Activated naive CD4-positive, alpha-beta T cell (primary cell): ENCODE measurements at places on chromosomes 16 and 17.

DNA sequence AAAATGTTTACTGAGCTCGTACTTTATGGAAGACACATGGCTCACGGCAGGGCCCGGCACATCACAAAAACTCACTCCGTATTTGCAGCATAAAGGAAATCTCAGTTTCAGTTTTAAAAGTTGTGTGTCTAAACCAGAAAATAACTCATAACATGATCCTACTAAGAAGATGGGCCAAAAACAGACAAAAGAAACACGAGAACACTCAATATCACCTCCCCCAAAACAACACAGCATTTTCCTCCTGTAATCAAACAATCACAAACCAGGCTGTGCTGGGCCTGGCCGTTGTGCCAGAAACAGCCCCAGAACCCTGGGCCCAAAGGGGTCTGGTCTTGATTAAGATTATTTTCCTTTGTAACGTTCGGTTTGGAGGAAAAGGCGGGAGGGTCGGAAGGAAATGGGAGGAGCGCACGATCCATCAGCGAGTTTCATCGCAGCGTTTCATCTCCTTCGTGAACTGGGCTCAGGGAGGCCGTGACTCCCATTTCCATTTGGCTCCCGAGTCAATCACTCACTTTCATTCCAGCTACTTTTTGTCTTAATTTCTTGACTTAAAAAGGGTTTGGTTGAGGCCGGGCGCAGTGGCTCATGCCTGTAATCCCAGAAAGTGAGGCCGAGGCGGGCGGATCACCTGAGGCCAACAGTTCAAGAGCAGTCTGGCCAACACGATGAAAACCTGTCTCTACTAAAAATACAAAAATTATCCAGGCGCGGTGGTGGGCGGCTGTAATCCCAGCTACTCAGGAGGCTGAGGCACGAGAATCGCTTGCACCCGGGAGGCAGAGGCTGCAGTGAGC lies 61.4 kb downstream of the NXN start:
- no peak for DNase-seq

GRCh38 chr16:3012246-3012645 lies 477 bp upstream of the CLDN9 start:
- no peak for DNase-seq

GRCh38 chr17:42345396-42346073 lies 42.7 kb downstream of the STAT3 start:
- no peak for DNase-seq

GRCh38 chr16:60414613-60415012 lies 1621.6 kb downstream of the CDH8 start:
- no peak for DNase-seq

- no peak for DNase-seq
Measured at GRCh38 chr17:82281502-82282238, 8.2 kb upstream of the CSNK1D start.

DNA sequence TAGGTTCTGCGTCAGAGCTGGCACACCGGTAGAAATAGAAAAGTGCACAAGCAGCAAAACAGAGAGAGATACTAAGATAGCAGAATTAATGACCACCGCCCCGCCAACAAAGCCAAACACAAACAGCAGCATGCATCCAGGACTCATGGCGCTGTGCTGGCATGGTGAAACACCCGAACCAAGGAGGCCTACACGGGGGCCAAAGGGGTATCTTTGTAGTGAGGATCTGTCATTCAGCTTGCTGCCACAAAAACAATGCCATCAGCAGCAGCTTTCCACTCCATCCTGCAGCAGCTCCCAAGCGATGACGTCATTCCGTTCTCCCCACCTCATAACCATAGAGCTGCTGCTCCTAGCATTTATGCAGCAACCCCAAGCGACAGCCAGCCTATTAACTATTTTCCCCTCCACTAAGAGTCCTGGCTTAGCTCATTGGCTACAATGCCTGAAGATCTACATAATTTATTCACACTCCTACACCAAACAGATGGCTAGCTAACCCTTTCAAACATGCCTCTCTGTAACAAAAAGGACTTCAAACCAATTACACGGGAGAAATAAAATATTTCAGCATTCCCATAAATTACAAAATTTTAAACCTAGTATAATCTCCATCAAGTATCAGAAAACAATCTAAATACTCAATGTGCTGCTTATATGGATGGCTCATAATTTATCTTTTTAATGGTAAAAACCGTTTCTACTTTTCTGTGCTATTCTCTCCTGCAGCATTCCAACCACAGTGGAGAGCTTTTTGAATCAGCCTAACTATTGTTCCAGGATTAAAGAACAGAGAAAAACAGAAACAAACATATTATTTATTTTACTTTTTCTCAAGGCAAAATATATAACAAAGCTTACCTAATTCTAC lies 73.9 kb downstream of the SPAG9 start:
- no peak for DNase-seq

GRCh38 chr16:89289428-89290395 lies 72.2 kb downstream of the ZNF778 start:
- DNase-seq, result peak; percentile 40

DNA sequence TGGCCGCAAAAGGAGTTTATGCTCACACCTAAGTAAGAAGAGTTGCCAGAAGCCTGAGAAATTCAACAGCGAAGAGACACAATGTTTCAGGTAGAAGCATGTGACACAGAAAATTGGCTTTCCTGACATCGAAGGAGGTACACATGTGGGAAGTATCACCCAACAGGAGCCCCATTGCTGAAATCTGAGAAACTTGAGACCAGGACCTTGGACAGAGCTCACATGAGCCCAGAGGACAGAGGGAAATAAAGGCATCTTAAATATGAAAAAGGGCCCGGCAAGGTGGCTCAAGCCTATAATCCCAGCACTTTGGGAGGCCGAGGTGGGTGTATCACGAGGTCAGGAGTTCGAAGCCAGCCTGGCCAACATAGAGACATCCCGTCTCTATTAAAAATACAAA lies 304.1 kb upstream of the C16orf82 start:
- DNase-seq, result no peak

DNA sequence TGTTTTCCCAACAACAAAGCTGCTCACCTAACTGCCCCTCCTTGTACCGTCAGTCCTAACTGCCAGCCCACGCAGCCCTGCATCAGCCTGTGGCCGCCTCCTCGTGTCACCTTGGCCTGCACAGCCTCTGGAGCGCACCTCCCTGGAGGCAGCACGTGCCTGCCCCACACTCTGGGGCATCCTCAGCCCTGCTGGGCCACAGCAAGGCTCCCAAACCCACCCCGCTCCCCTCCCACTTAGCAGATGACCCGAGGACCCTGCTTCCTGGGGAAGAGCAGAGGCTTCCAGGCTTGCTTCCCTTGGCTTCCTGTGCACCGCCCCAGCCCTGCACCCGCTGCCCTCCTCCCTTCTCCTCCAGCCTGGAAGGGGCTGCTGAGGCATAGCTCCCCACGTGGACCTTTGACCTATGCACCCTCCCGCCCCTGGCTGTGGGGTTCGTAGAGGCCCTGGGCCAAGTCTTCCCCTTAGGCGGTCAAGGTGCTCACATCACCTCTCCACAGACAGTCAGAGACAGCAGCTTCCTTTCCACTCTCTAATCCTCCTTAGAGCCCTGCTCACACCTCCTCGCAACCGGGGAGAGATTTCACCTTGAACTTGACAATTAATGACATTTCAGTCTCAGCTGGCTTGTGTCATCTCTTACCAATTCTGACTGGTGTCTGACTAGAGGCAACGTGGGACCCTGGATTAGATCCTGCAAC lies 115.0 kb downstream of the MGAT5B start:
- no peak for DNase-seq

DNA sequence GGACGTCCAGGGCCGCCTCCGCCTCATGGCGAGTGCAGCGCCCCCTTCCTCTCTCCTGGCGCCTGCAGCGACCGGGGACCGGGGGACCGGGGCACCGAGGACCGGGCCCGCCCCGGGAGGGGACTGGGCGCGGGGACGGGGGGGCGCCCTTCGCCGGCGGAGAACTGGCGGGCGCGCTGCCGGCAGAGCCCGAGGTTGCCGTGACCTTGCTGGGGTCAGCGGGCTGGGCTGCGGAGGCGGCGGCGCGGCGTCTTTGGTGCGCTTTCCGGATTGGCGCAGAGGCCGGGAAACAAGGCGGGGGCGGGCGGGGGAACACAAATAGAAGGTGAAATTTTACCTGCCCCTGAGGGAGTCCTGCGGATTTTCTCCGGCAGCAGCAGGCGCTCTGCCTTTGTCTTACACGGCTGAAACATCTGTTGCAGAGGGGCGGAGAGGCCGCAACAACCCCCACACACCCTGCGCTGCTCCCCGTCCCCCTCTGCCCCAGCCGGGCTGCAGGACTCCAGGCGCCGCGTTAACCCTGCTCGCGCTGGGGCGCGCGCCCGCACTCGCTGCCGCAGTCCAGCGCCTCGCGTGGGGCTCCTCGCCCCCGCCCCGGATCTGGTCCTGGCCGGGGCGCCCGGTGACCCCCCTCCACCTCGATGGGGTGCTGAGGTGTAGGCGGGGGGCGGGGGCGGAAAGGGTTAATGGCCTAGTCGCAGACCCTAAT lies 53.5 kb downstream of the SREBF1 start:
- peak; percentile 49 for DNase-seq

- DNase-seq, result no peak
Measured at GRCh38 chr17:67053438-67054000, 9.2 kb downstream of the CACNG1 start.

GRCh38 chr17:28141773-28142172 lies 99.3 kb downstream of the NLK start:
- no peak for DNase-seq

DNA sequence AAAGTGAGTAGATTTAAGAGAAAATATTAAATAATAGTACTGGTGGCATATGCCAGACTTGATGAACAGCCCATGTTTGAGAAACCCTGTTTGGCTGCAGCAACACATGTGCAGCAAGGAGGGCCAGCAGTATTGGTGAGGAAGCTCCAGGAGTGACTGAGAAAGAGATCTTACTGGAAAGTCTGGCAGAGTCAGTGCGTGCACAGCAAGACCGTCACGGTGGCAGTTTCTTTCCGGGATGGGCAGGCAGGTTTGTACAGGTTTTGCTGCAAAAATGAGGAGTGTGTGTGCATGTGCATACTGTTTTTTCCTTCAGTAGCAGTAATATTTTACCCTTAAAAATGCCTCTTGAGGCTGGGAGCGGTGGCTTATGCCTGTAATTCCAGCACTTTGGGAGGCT lies 41.4 kb downstream of the KSR1 start:
- DNase-seq, result no peak

GRCh38 chr16:85048921-85049562 lies 21.4 kb downstream of the KIAA0513 start:
- DNase-seq, result no peak

DNA sequence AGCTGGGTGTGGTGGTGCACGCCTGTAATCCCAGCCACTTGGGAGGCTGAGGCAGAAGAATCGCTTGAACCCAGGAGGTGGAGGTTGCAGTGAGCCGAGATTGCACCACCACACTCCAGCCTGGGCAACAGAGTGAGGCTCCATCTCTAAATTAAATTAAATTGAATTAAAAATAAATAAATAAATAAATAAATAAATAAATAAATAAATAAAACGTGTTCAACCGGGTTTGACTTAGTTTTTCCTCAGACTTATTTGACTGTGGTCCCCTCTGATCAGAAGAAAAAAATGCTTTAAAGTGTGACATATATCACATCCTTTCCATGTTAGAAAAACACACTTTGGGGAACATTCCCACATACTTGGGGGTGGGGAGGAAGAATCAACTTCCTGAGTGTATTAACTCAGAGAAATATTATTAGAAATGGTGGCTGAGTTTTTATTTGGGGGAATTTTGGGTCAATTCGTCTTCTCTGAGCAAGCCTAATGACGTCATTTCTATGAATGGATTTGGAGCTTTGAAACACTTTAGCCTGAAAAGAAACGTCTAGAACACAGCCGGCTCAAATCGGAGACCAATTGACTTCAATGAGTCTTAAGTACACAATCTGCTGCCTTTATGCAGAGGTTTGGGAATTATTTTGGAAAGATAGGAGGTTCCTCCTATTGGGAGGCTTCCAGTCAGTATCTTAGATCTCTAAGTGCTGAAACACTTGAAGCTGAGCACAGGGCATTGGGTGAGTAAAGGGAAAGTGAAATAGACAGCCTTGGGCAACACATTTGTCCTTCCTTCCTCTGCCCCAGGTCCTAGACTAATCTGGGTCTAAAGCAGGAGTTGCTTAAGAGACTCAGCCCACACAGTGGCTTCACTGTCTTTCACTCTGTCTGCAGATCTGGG lies 132.6 kb downstream of the PITPNC1 start:
- DNase-seq, result no peak

- no peak for DNase-seq
Measured at GRCh38 chr16:13421726-13422125, 498.2 kb upstream of the ERCC4 start.

GRCh38 chr17:38914741-38915638 lies 10.4 kb upstream of the LASP1NB start:
- no peak for DNase-seq

DNA sequence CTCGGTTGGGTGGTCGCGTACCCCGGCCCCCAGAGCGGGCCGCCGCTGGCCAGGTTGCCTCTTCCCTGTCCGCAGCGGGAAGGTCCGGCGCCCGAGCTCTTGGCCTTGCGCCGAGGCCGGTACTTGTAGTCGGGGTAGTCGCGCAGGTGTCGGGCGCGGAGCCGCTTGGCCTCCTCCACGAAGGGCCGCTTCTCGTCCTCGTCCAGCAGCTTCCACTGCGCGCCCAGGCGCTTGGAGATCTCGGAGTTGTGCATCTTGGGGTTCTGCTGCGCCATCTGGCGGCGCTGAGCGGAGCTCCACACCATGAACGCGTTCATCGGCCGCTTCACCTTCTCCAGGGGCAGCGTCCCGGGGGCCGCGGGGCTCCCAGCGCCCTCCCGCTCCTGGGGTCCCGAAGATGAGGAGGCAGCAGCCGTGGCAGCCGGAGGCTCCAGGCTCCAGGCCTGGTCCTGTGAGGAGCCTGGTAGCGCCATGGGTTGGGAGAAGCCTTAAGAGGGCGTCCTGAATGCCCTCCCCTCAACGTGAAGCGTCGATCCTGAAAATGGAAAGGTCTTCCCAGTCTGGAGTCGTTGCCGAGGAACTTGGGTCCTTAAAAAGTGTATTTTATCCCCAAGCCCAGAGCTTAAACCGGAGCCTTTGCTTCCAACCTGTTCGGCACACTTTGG lies 558 bp downstream of the SOX15 start:
- peak; percentile 44 for DNase-seq

GRCh38 chr17:5226940-5227878 lies 7.5 kb downstream of the SCIMP start:
- no peak for DNase-seq

DNA sequence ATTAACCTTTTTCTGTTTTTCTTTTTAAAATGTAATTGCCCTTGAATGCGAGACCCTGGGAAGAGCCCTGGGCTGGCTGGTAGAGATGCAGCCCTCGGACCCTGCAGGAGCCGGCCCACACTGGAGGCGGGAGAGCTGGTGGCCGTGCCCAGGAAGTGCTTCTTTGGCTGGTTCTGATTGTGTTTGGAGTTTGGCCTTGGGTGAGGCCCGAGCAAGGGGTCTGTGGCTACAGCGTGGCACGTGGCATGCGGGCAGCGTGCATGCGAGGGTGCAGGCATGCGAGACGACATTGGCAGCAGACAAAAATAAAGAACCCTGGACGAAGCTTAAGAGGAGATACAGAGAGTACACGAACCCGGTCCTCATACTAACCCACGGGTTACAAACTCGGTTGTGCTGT lies 49.7 kb downstream of the PRMT7 start:
- no peak for DNase-seq
